Brain microvascular endothelial cell (primary cell): ENCODE measurements at places on chromosomes 5 and 9.
A peak's percentile ranks its signal among the peaks of the same experiment; 100 is the strongest.

DNA sequence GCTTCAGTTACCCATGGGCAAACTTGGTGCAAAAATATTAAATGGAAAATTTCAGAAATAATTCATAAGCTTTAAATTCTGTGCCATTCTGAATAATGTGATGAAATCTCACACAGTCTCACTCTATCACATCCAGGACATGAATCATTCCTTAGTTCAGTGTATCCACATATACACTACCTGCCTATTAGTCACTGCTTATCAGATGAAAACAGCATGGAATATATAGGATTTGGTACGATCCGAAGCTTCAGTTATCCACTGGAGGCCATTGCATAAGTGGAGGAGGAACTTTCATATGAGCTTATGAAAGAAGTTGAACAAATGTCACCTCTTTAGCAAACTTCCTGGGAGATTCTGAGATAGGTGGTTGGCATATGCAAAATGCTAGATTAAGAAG, 64.2 kb downstream of the GAPVD1 start:
- peak; percentile 12 for DNase-seq

GRCh38 chr9:15509931-15510788, 610 bp downstream of the PSIP1 start:
- DNase-seq, result peak; percentile 6

- DNase-seq, result no peak
These were observed 37.4 kb downstream of the MAT2B start for GRCh38 chr5:163542771-163543170.

GRCh38 chr9:592225-592624, 249.3 kb upstream of the DMRT1 start:
- DNase-seq, result no peak

DNA sequence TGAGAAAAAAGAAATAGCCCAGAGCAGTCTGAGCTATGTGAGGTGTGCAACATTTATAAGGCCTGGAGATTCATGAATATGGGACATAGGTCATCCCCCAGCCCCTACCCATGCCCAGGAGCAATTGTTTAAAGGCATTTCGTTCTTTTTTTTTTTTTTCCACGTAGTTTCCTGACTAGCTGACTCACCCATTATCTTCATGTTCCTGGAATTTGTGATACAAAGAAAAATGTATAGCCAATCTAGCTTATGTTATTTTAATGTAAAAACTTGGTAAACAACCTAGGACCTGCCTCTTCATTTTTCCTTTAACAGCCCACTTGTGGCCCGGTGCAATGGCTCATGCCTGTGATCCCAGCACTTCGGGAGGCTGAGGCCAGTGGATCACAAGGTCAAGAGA, 81.3 kb downstream of the OSTF1 start:
- DNase-seq, result peak; percentile 26
